NCI-H460 (cell line): ENCODE measurements at places on chromosomes 2 and 18. TPM values are rescaled to one million over a fixed set of nuclear protein-coding genes. Genes with fewer than 3 reads are reported as not detected.

Gene CTDP1
- 12.4 and 14.5 TPM in 2 replicates for total RNA-seq

Gene THADA
- total RNA-seq, result 18.5 and 27.9 TPM in 2 replicates

Gene DDX1
- total RNA-seq, result 64.4 and 82.6 TPM in 2 replicates

DNA sequence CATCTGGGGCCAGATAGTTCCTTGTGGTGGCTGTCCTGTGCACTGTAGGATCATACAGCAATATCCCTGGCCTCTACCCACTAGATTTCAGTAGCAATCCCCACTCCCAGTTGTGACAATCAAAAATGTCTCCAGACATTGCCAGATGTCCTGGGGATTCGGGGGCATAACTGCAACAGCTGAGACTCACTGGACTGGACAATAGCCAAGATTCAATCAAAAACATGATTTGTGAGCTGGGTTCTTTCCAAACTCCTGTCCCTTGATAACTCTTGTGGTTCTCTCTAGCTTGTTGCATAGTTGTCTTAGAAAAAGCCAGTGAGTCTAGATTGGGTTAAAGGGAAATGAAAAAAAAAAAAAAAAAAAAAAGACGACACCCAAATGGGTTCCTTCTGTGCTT lies 293.4 kb downstream of the CELF4 start:
- DNase-seq, result no peak

DNA sequence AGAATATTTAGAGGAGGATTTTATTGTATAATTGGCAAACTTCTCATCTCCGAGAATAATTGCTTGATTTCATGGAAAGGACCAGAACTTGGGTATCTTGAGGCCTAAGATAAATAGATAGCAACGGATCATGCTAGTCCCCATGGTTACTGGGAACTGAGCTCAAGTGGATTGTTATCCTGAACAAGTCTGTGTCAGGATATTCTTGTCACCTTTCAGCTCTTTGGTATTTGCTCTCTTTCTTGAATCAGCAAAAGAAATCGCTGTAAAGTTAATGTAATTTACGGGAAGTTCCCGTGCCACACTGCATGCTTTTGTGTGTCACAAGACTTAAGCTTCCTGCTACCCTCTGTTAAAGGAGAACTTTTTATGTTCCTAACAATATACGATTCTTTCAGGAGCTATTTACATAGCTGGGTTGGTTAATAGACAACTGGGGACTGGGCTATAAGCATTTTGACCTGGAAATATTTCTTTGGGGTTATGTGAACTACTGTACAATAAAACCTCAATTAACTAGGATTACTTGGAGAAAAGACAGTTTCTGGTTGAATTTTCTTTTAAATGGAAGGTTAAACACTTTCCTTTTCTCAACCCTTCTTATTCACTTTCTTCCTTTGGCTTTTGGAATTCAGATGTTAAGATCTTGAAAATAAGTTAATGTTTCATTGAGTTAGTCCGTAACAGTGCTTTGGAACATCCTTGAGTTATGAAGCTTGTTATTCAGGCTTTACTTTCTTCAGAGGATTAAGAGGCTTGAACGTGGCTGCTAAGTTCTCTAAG lies 151.2 kb downstream of the FMNL2 start:
- DNase-seq, result no peak

DNA sequence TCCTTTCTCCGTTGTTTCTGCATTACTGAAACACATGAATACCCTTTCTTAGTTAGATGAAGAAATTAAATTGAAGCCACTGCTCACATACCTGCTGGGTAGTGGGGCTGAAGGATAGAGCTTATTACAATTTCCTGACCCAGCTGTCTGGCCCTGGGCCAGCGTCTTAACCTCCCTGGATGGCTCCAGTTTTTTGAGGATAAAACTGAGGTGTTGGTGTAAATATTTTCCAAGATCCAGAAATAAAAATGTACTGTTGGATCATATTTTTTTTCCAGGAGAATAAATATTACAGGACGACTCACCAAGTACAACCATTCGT lies 3.5 kb downstream of the RNF144A start:
- DNase-seq, result no peak

DNA sequence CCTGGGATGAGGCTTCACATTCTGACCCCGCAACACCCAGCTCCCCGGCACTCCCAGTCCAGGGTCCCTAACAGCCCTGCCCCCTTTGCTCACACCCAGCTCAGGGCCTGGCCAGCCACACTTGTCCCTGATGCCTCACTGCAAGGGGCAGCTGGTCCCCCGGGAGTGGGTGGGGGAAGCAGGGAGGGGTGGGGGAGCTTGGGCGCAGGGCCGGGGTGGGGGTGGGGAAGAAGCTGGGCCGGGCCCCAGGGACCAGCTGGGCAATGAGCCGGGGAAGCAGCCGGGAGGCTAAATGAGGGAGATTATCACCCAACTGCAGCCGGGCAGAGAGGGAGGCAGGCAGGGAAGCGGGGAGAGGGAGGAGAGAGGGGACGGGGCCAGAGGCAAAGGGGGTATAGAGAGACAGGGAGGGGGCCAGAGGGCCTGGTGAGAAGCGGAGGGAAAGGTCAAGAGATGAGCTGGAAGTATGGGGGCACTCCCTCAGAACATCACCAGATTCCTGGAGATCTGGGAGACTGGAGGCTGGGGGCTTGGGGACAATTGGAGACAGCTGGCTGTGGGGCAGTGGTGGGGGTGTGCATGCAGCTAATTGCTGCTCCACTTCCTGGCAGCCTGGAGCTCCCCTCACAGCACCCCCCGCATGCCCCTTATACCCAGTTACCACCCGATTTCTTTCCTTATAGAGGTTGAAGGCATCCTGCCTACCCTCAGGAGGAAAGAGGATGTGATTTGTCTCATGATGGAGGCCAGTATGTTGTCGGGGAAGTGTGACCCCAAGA lies 2.5 kb upstream of the ASIC4 start:
- DNase-seq, result no peak
